KG1 (cell line): ENCODE measurements at places on chromosomes 12 and 14.

- DNase-seq, result no peak
Measured at GRCh38 chr14:22541721-22542120, 47.3 kb downstream of the DAD1 start.

DNA sequence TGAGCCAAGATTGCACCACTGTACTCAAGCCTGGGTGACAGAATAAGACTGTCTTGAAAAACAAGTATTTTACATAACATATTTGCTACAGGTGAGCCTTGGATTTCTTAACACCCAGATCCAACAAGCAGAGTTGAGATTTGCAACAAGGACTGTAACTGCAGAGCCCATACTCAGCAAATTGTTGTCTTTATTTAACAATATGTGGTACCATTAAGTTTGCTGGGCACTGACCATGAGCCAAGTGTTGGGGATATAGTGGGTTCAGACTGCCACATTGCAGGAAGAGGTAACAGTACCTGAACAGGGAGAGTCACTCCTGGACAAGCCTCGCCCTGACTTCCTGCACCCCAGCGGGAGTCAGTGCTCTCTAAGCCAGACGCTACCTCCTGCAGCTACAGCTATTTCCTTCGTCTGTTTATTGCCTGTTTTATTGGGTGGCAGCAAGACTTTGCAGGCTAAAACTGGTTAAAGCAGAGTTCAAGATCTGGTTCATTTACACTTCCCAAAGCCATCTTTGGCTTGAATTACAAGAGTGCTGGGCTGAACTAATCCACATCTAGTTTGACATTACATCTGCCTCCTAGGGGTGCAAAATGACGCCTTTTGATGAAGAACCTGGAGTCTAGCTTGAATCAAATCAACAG is 12.5 kb downstream of the AHSA1 start:
- DNase-seq, result no peak

DNA sequence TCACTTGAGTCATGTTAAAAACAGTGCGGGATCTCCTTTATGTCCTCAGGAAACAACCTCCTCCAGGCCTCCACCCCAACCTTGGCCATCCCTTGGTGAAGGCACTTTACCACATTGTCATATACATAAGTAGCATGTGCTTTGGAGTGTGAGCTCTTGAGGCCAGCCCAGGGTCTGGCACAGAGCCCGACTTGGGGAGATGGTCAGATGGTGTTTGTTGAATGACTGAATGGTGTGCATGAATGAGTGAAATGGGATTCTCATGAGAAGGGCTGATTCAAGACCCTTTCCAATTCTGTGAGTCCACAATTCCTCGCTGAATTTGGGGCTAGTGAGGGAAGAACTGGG is 52.9 kb upstream of the DLK1 start:
- DNase-seq, result no peak

- no peak for DNase-seq
Measured at GRCh38 chr12:78739653-78740052, 124.9 kb upstream of the SYT1 start.

DNA sequence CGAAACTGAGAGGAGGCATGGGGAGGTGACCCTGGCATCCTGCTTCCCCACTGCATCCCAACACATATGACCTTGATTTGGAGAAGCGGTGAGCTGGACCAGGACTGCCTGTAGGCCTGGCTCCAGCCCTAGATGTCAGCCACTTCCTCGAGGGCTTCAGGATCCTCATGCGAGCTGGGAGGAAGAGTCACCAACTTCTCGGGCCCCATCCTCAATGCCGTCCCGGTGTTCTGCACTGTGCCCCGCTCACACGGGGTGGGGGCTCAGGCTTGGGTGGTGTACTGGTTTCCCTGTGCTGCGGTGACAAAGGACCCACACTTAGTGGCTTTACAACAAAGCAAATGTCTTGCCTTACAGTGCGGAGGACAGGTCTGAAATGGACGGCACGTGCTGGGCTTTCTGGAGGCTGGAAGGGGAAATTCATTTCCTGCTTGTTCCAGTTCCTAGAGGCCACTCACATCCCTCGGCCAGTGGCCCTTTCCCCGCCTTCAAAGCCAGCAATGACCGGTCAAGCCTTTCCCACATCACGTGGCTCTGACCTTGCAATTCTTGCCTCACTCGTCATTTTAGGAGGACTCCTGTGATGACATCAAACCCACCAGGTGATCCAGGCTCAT is 298.1 kb upstream of the RTL1 start:
- no peak for DNase-seq

GRCh38 chr12:332581-333205 is 56.4 kb downstream of the KDM5A start:
- no peak for DNase-seq

- no peak for DNase-seq
Measured at GRCh38 chr12:4432878-4433744, 12.5 kb downstream of the FGF6 start.
